ENCODE measurements at places on chromosomes 5 and 9.

- no peak for DNase-seq
These were observed 28.5 kb upstream of the LRRC70 start for GRCh38 chr5:62550103-62550502.

DNA sequence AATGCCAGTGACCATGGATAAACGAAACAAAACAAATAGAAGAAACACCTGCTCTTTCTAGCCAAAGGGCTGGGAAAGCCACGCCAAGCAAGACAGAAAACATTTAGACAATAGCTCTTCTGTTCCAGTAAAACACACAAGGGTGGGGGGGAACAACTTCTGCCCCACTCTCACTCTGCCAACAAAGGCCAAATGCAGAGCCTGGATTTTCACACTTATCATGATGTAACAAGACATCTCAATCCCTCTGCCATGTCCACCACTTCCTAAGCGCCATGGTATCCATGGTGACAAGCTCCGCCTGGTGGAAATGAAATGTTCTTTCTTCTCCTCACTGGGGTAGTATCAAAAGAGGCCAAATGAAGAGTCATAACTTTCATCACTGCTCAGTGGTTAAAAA, 60.6 kb downstream of the DRD1 start:
- DNase-seq = no peak

DNA sequence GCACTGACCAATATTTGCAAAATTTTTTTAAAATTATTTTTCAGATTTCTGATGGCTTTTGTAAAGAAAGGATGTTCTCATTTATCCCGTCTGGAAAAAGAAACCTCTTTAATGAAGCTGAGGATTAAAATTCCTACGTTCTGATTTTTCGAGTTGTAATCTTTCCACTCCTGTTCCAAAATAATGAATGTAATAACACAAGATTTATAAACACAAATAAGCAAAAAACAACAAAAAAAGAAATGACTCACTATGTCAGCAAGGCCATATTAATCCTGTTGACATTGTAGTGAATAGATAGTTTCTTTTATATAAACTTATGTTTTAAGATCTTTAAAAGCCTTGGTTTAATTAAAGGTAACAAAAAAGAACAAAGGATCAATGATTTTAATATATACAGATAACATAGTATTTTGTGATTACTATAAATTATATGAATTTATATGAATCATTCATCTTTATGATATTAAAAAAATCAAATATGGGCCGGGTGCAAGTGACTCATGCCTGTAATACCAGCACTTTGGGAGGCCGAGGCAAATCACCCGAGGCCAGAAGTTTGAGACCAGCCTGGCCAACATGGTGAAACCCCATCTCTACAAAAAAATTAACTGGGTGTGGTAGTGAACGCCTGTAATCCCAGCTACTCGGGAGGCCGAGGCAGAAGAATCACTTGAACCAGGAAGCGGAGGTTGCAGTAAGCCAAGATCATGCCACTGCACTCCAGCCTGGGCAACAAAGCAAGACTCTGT, 336.6 kb upstream of the DAB2 start:
- no peak for DNase-seq

DNA sequence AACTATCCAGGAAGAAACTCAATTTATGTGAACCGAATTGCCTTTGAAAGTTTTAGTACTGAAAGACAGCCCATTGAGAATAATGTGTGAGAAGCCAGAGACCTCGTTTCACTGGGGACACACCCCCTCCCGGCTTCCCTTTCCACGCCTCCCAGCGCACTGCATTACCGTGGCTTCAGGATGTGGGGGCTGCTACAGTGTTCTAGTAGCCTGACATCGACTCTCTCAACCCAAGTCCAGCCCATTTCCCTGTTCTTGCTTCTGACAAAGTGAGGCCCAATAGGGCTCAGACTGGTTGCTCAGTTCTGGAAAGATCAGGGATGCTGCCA, 3.5 kb downstream of the PAX5 start:
- DNase-seq = no peak

Data from activated naive CD4-positive, alpha-beta T cell treated with Interleukin-2 at 50 U/mL for 16 hours (primary cell).